ENCODE measurements at places on chromosomes 13 and 19.

DNA sequence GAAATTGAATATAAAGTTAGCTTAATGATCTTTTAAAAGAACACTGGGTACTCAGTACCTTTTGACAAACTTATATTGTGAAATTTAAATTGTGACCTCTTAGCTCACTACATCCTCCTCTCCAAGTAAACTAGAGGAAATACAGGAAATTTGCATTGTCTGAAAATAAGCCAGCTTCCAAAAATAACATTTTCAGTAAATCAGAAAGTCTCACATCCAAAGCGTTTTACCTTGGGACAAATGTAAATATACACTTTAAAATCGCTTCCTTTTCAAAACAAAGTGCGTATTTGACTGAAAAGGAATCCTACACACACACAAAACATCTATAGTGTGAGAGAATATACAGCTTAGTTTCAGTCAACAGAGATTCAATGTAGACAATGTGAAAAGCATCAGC is 2.1 kb upstream of the EFNB2 start:
- DNase-seq = no peak

DNA sequence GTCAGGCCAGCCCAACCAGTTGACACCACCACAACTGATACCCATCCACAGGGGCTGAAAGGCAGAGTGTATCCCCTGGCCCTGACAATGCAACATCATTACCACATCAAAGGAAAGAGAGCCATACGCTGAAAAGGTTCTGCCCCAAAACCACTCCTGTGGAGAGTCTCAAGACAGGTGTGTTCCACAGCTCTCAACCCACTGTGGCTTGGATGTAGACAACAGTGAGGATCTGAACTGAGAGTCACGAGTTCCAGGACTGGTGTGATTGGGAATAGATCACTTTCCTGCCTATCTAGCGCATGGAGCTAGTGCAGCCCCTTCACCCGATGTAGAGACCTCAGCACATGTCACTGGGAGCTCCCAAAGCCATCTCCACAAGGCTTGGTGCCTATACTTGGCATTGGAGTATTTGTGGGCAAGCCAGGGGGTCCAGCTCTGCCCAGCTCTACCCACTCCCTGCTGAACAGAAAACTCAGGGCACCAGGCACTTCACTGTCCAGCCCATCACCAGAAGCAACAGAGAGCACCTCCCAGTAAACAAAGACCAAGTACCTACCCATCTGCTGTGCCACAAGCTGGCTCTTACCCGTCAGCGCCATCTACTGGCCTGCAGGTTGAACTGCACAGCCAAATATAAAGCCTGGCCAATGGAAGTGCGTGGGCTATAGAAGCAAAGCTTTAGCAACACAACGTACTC is 579.5 kb downstream of the UQCRFS1 start:
- DNase-seq = peak; percentile 28

DNA sequence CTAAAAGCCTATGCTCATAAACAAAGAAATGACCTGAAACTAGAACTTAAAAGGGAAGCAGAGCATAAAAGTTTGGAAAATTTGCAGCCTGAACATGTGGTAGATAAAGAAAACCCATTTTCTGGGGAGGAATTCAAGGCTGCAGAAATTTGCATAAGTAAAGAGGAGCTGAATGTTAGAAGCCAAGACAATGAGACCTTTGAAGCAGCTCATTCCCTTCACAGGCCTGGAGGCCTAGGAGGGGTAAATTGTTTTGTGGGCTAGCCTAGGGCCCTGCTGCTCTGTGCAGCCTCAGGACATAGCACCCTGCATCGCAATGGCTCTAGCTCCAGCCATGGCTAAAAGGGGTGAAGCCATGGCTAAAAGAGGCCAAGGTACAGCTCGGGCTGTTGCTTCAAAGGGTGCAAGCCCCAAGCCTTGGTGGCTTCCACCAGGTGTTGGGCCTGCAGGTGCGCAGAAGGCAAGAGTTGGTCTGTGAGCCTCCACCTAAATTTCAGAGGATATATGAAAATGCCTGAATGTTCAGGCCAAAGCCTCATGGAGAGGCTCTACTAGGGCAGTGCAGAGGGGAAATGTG is 38.3 kb downstream of the ZIC2 start:
- no peak for DNase-seq

- DNase-seq = no peak
Observed at GRCh38 chr13:94996445-94996844, 284.1 kb upstream of the SOX21 start.

DNA sequence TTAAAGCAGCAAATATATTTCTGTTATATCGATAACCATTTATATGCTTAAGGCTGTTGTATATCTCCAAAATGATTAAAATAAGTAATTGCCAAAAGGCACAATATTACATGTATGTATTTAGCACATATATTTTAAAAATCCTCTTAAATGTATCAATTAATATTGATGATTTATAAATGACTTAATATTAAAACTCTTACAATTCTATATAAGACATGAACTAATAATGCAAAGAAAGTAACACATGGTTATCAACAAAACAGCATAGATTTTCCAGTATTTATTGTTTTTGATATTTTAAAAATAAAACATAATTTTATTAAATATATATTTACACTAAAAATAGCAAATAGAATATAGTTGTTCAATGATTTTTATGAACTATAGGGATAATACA is 32.4 kb downstream of the PCDH9 start:
- DNase-seq = no peak

DNA sequence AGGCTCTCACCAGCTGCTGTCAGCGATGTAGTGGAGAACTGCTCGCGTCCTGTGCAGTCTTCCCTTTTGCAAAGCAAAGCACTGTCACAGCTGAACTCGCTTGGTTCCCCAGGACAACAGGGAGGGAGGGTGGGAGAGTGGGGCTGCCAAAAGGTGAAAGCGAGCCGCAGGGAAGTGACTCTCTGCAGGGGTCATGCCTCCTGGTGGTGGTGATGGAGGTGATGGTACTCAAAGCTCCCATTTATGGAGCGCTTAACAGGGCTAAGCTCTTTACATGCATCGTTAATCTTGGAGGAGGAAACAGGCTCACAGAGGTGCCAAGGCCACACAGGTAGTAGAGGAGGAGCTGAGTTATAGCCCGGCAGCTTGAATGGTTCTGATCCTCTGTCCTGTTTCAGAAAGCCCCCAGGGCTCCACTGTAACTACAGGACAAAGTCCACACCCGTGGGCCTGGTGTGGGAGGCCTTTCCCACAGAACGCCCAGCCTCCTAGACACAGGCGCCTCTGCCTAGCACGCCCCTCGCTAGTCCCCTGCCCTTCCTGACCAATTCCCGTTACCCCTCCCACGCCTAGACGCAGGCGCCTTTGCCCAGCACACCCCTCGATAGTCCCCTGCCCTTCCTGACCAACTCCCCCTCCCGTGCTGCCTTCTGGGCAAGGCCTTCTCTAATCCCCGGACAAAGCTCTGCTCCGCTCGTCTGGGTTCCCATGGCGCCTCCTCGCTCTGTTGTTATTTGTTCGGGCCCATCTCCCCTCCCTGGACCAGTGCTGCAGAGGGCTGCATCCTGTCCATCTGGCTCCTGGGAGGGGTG is 10.7 kb downstream of the PPP1R37 start:
- no peak for DNase-seq

DNA sequence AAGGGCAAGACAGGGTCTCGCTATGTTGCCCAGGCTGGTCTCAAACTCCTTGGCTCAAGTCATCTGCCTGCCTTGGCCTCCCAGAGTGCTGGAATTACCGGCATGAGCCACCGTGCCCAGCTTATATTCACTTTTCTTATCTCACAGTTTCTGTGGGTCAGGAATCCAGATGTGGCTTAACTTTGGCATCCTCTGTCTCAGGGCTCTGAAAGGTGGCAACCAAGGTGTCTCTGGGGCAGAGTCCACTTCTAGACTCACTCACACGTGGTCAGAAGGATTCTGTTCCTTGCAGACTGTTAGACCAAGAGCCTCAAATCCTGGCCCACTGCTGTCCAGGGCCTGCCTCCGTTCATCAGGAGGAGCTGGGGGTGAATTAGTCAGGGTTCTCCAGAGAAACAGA is 7.6 kb upstream of the LMNB2 start:
- no peak for DNase-seq

DNA sequence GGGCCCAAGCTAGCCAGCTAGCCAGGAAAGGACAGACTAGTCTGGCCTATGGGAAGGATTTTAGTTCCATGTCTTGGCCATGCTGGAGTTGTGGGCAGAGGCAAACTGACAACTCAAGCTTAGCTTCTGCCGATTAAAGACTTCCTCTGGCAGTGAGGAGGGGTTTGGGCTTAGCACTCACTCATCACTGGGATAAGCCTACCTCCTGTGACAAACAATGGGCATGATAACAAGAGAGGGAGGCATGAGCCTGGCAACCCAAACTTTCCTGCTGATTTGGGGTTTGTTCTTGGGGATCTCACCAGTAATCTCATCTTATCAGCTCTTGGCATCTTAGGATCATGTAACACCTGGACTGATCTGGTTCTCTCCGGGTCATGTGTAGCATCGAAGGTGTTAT is 83.6 kb downstream of the KL start:
- no peak for DNase-seq

GRCh38 chr13:42574435-42575311 is 721 bp downstream of the TNFSF11 start:
- DNase-seq = no peak

DNA sequence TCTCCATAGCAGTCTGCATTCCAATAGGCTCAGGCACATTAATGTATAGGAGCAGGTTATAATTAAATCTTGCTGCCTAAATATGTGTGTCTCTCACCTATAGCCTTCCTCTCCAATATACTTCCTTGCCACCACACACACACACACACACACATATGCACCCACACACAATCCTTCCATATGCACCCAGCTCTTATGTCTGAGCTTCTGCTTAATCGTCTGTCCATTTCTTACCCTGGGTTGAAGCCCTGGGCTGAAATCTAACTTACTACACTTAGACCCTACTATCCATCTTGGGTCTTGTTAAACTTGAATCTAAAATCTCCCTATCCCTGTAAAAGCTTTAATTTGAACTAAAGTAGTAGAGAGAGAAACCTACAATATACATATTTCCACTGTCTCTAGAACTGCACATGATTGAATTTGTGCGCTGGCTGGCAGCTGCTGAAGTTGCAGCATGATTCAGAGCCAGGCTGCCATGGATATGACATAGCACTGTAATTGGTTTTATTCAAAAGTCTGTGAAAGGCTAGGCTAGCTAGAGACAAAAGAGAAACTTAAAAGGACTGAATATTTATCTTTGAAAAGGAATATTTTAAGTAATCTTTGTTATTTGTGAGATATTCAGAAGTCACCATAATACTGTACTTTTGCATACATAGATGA is 25.7 kb upstream of the FREM2 start:
- DNase-seq = peak; percentile 12

DNA sequence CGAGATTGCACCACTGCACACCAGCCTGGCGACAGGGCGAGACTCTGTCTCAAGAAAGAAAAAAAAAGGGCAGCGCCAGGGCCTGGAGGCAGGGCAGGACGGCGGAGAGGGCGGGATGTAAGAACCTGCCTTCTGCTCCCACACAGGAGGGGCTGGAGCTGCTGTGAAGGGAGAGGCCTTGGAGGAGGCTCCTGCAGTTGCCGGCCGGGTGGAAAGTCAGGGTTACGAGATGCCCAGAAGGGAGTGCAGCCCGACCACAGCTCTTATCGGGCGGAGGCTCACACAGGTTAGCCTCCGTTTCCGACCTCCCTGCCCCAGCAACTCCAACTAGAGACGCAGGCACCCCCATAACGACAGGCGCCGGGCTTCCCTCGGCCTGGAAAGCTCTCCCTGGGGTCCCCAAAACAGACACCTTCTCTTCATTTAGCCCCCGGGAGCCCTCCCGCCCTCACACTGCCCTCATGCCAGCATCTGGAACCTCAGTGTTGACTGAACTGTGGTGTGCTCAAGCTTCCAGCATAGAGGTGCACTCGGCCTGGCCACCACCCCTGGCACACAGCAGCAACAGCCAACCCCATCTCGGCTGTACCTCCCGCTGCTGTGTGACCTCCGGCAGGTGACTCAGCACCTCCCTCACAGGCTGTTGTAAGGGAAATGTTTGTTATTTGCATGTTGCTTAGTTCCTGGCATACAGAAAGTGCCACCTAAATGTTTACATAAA is 1.4 kb downstream of the PLPP2 start:
- no peak for DNase-seq

DNA sequence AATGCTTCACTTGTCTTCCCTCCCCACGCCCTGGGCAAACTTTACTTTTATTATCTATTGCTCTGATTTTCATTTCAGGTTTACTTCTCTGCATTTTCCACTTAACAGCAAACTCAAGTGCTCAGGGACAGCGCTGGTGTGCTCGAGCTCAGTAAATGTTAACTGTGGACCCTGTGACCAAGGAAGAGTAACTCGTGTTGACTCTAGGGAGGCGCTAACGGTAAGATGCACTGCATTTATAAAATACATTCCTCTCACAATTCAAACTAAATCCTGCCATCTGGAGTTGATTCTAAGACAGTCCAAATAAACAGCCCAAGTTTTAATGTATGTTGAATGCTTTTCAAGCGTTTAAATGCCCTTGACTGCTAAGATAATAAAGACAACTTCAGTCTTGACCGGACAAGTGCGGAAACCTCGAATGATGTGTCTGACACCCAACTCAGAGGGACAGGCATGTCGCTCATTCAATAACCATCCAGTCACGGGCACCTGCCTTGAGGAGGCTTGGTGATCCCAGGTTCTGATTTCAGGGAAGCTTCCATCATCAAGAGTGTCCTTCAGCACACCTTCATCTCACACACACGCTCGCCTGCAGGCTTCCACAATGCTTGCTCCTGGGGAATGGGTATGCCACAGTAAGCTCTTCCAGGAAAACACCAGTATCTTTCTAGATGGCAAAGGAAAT is 93.2 kb downstream of the STK24 start:
- DNase-seq = peak; percentile 27

GRCh38 chr13:97234236-97234635 is 12.1 kb downstream of the MBNL2 start:
- no peak for DNase-seq

GRCh38 chr13:41232578-41233480 is 30.5 kb downstream of the MTRF1 start:
- no peak for DNase-seq

DNA sequence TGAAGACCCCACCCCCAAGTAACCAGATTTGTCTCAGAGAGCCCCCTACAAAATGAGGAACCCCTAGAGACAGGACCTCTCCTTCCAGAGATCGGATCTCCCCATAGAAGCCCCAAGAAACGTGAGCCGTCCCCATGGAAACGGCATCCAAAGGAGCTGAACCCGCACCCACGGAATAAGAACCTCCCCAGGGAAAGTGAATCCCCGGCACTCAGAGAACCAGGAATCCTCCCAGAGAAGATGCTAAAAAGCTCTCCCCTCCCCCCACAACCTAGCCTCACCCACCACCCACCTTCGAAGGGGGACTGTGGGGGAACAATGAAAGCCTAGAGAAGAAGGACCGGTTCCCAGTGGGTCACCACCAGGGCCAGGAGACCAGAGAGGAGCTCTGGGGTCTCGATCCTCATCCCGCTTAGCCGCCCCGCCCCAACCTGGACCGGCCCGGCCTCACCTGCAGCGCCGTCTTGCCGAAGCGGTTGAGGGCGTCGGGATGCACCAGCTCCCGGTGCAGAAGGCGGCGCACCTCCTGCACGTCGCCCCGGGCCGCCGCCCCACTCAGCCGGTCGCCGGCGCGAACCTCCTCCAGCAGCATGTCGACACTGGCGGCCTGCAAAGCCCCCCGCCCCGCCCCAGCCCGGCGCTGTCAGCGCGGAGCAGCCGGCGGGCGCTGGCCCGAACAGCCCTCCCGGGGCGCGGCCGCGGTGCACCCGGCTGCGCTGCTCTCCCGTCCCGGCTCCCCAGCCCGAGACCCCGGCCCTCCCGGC is 535 bp downstream of the CDKN2D start:
- no peak for DNase-seq
